NCI-H82 (cell line): ENCODE measurements at places on chromosomes 4 and X.

DNA sequence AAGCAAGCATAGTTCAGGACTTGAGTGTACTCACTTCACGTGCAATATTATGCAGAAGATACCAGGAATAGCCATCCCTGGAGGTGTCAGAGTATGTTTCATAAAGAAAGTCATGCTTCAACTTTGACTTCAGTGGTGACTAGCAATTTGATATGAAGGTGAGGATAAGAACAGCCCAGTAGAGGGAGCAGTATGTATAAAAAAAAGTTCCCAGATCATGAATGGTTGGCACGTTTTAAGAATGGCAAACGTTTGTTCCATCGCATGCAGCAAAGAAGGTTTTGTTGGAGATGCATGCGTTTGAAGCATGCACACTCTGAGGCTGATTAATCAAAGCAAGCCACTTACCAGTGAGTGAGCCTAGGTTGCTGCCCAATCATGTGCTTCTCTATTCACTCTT, 33.5 kb upstream of the SLITRK4 start:
- peak; percentile 26 for DNase-seq

DNA sequence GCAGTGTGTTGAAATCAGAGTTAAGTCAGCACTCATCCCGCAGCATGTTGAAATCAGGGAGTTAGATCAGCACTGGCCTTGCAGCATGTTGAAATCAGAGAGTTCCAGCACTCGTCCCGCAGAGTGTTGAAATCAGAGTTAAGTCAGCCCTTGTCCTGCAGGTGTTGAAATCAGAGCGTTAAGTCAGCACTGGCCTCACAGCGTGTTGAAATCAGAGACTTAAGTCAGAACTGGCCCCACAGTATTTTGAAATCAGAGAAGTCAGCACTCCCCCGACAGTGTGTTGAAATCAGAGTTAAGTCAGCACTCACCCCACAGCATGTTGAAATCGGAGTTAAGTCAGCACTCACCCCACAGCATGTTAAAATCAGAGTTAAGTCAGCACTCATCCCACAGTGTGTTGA, 10.9 kb upstream of the UVSSA start:
- DNase-seq: no peak

GRCh38 chrX:3299636-3300035, 46.8 kb downstream of the MXRA5 start:
- DNase-seq: no peak

- peak; percentile 91 for DNase-seq
Measured at GRCh38 chr4:7539659-7540058, 104.9 kb upstream of the PSAPL1 start.

DNA sequence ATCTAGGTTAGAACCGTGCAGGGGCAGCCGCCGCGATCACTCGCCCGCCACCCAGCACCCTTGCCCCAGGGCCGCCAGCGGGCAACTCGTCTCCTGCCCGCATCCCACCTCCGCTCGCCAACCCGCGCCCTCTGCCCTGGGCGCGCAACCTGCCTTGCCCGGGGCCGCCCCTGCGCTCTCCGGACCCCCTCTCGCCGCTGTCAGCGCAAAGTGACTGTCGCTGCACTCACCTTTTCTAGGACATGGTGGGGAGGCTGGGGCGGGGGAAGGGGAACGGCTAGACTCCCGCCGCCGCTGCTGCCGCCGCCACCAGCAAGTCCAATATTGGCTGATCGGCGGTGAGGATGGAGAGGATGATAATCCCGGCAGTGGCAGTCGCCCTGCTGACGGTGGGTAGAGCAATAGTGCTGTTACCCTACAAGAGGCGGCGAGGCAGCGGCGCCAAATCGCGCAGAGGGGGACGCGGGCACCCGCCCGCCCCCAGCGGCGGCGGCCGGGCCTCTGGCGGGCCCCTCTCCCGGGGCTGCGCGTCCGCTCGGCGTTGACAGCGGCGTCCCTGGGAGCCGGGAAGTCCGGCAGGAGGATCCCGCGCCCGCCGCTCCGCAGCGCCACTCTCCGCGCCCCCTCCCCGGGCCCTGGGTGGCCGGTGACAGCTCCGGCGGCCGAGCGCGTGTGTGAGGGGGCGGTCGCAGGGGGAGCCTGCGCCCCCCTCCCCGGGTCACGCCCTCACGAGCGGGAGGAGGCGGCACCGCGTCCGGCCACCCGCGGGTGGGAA, 2.3 kb upstream of the NR3C2 start:
- DNase-seq: peak; percentile 59

- peak; percentile 28 for DNase-seq
Measured at GRCh38 chr4:108512615-108513505, 107.5 kb upstream of the RPL34 start.

DNA sequence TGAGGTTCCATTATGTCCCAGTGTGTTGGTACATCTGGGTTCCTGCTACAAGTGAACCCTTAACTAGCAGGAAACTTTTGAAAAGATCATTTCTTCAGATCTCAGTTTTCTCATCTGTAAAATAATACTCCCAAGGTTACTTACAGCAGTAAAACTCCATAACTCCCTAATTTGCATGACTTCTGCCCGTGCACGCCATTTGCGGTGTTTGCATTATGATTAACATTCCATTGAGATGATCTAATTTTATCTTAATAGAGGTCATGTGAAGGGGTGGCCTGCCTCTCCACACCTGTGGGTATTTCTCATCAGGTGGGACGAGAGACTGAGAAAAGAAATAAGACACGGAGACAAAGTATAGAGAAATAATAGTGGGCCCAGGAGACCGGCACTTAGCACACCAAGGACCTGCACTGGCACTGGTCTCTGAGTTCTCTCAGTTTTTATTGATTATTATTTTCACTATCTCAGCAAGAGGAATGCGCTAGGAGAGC, 219.8 kb downstream of the TLL1 start:
- no peak for DNase-seq

DNA sequence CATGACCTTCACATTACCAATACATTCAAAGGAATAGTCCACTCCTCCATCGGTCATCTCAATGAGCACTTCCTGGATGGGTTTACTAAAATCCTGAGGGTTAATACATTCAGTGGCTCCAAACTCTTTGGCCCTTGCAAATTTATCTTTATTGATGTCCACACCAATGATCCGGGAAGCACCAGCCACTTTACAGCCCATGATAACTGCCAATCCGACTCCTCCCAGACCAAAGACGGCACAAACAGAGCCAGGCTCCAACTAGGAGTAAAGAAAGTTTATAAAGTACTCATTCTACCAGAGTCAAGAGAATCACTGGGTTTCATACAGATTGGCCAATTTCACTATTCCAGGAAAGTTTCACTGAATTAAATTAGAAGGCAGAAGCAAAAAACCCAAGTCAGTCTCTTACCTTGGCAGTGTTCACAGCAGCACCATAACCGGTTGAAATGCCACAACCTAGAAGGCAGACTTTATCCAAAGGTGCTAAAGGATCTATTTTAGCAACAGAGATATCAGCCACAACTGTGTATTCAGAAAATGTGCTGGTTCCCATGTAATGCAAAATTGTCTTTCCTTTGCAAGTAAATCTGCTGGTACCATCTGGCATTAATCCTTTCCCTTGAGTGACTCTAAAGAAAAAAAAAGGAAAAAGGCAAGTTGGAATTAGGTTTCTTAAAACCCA, 12.2 kb downstream of the ADH5 start:
- DNase-seq: peak; percentile 22

GRCh38 chr4:73583666-73584065, 36.6 kb downstream of the RASSF6 start:
- no peak for DNase-seq

DNA sequence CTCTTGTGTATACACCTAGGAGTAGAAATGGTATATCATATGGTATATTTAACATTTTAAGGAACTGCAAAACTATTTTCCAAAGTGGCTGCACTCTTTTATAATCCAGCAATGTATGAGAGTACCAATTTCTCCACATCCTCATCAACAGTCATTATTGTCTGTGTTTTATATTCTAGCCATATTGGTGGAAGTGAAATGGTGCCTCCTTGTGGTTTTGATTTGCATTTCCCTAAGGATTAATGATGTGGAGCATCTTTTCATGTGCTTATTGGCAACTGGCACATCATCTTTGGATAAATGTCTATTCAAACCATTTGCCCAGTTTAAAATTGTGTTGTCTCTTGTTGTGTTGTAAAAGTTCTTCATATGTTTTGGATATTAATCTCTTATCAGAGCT, 9.6 kb downstream of the BMP15 start:
- peak; percentile 10 for DNase-seq

- no peak for DNase-seq
Measured at GRCh38 chr4:84683064-84683850, 100.3 kb downstream of the CDS1 start.

GRCh38 chr4:89657931-89658700, 178.8 kb downstream of the SNCA start:
- peak; percentile 26 for DNase-seq

DNA sequence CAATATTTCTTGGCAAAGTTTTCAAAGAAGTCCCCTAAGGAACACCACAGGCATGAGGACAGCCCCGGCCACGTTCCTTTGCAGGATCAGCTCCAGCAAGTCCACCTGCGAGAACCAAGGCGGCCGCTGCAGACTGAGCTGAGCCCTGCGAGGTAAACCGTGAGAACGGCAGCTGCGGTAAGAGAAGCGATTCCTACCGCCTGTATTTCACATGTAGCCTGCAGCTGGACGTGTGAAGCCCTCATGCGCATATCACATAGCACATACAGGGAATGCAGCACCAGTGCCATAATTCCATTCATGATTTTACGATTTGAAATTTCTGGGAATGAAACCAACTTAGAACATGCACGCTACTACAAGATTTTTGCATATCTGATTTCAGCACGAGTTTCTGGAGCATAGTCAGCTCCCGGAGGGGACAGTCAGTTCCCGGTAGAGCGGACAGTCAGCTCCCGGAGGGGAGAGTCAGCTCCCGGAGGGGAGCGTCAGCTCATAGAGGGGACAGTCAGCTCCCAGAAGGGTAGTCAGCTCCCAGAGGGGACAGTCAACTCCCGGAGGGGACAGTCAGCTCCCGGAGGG, 41.7 kb downstream of the FGFRL1 start:
- no peak for DNase-seq

DNA sequence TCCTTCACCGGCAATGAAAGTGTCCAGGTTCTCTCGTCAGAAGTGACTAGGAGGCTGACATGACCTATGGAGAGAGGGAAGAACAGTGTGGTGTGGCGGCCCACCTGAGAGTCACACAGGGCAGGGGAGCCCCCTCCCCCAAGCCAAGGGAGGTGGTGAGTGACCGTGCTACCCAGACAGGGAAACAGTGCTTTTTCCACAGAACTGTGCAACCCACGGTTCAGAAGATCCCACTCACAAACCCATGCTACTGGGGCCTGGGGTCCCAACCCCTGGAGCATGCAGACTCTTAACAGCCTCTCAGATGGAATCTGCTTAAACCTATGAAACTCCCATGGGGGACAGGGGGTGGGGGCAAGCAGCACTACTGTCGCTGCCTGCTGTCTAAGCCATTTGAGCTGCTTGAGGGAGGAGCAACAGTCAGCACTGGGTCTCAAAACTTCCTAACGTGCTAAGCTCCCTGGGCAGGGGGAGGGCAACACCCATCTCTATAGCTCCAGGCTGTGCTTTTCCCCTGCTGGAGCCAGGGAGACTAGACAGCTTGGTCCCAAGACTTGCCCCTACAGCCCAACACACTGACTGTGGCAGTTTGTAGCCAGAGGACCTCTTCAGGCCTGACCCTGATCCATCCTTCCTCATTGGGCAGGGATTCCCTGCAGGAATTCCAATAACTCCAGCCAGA, 850.4 kb upstream of the AADAT start:
- DNase-seq: peak; percentile 76

DNA sequence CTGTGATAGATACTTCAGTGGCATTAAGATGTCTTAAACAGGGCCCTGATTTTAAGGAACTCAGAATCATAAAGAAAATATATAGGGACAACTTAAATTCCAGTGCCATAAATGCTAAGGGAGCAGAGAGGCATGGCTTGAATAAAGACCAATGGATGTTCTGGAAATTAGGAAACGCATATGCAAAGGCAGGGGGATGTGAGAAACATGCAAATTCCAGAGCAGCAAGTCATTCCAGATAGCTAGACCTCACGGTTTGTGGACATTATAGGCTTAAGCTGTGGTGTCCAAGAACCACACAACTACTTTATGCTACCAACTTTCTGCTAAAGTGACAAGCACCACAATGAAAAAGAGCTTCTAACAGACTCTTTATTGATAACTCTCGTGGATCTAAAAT, 132.6 kb upstream of the ANK2 start:
- no peak for DNase-seq

DNA sequence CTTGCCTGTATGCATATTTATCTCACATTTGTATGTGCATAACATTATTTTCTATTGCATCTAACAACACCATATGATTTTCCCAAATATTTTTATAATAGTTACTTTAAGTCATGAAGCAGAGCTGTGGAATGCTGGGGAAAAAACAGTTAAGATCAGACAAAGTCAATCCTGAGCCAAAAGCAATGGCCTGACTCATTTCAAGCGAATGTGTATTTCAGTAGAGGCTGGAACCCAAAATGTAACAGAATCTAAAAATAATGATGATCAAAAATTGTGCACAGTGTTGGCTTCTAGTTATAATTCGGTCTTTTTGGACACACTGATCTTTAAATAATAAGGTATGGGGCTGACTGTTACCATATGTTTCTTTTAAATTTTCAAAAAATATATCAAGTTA, 516.2 kb upstream of the ADGRL3 start:
- no peak for DNase-seq

DNA sequence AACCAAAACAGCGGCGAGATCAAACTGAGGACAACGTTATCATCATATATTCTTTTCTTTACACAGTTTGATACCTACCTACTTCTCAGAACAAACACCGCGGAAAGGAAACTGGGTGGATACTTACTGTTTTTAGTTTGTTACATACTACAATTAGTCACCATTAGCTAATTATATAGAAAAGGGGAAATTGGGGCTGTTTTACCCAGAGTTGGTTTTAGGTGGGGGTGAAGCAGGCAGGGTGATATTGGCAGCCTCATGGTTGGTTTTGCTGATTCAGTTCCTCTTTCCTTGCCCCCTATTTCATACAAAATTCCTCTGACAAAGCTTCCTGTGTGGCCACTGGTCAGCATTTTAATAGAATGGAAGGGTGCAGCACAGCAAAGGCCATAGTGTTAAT, 77.8 kb downstream of the SORBS2 start:
- no peak for DNase-seq

DNA sequence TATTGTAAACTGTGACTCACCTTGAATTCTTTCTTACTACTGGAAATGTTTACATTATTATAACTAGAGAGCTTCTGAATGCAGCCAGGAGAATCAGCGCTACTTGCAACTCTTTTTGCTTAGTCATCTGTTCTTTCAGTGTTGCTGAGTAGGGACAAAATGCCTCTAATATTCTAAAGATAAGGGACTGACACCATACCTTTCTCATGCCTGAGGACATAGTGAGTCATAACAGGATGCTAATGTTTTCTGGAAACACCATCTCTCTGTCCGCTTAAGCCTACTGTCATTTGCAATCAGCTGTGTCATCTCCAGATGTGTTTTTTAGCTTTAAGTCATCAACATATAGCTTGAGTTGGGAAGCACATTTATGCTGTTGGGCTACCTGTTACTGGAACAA, 108.3 kb downstream of the QRFPR start:
- DNase-seq: no peak
